ENCODE measurements at places on chromosomes 6 and 20.
A peak's percentile ranks its signal among the peaks of the same experiment; 100 is the strongest.

DNA sequence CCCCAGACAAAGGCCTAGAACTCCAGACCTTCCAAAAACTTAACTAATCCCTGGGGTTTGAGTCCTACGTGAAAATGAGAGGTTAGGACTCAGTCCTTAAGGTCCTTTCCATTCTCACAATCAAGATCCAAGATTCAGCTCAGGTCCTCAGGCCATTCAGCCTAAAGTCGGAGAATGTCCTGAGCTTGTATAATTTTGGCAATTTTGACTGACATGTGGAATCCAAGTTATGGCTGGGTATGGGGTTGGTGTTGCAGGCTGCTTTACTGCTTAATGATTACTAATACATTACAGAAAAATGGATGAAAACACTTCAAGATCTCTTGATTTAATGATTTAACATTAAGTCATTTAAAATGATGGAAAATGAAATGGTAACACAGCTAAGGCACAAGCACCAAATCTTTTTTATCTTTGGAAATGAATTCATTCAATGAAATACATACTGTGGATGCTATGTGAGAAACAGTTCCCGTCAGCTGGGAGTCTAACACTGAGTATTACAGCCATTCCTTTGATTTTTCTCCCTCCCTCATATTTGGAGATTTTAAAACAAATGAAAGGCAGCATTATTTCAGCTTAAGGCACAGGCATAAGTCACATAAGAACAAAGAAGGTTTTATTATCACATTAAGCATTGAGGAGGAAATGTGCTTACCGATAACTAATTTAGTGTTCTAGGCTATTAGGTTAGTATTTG is 1.3 kb downstream of the ARHGAP18 start:
- DNase-seq, result no peak

- DNase-seq, result no peak
Measured at GRCh38 chr6:137746264-137746663, 120.8 kb upstream of the TNFAIP3 start.

DNA sequence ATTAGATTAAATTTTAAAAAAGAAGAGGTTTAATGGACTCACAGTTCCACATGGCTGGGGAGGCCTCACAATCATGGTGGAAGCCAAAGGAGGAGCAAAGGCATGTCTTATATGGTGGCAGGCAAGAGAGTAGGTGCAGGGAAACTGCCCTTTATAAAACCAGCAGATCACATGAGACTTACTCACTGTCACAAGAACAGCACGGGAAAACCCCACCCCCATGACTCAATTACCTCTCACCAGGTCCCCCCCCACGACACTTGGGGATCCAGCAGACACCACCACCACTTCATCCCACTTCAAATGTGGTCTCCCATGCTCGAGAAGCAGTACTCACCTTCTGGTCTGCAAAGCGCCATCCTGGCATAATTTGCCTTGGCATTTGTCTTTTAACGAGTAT is 24.6 kb downstream of the MTFR2 start:
- DNase-seq, result no peak

GRCh38 chr6:143743301-143744166 is 65.8 kb downstream of the PHACTR2 start:
- no peak for DNase-seq

- DNase-seq, result no peak
Measured at GRCh38 chr6:32196682-32197616, 4.5 kb upstream of the GPSM3 start.

GRCh38 chr6:92292067-92292466 is 1127.3 kb downstream of the EPHA7 start:
- no peak for DNase-seq

DNA sequence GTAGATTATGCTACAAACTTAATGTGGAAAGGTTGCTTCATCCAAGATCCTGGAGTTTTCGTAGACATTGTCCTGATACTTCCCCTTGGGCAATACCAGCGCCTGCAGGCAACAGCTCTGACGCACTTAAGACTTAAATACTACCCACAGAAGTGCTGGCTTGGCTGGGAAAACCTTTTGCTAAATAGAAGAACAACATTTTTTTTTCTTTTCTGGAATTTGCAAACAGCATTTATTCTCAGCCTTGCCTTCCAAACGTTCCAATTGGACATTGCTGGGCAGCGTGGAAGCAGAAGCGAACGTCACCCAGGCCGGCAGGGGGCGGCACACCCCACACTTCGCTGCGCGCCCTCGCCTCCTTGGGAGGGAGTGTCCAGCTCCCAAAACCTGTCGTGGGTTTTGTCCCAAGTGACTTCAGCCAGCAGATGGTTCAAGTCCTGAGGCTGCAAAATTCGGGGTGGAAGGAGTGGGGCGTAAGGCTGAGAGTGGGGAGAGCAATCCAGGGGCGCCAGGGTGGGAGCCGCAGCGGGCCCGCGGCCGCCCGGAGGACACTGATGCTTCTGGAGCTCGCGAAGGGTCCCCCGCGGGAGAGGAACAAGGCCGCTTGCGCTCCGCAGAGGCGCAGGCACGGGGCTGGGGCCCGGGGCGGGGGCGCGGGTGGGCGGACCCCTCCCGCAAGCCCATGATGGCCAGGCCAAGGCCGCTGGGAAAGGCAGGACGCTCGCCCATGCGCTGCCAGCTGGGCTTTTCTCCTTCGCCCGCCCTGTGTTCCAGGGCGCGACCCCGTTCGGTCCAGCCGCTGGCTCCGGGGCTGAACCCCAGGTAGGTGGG is 60.8 kb upstream of the MAP3K4 start:
- peak; percentile 68 for DNase-seq

DNA sequence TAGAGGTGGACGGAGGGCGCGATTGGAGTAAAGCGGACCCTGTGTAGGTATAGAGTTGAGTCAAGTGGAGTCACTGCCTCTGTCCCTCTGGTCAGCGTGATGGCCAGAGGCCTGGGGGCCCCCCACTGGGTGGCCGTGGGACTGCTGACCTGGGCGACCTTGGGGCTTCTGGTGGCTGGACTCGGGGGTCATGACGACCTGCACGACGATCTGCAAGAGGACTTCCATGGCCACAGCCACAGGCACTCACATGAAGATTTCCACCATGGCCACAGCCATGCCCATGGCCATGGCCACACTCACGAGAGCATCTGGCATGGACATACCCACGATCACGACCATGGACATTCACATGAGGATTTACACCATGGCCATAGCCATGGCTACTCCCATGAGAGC is 479 bp downstream of the SLC39A7 start:
- no peak for DNase-seq

- DNase-seq, result no peak
Measured at GRCh38 chr20:43903953-43904826, 10.5 kb upstream of the TOX2 start.

DNA sequence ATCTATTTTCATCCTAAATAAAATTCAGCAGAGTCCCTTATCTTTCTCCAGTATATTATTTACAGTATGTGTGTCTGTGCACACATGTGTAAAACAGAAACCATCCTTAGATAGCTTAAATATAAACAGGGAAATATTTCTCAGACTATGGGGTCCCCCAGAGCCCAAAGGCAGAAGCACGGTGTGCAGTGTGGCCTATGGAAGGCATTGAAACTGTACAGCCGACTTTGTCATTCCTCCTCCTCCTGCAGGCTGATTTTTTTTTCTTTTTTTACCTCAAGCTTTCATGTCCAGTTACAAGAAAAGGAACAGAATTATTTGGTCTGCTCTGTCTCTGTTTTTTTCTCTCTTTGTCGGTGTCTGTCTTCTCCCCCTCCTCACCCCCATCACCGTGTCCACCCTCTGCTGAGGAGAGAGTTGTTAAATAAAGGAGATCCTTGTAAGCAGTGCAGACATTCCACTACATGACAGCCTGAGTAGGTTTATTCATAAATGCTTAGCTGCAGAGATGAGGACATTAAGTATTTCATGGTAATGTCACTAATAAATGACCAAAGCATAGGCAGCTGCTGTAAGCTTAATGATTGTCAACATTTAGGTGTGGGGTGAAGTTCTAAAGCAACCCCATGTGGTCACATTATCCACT is 31.8 kb upstream of the SLC35D3 start:
- no peak for DNase-seq

- peak; percentile 52 for DNase-seq
Measured at GRCh38 chr6:2970753-2971419, 481 bp downstream of the SERPINB6 start.

Measured in activated T-cell treated with anti-CD3 and anti-CD28 coated beads, Interleukin-2, amount 50 U/mL, for 1 hour (primary cell).